Stimulated activated CD8-positive, alpha-beta memory T cell treated with anti-CD3 and anti-CD28 coated beads, Interleukin-4, amount 100 ng/mL, for 24 hours (primary cell): ENCODE measurements at places on chromosomes 5 and 9.

GRCh38 chr5:147997486-147997885 lies 66.3 kb upstream of the SPINK5 start:
- DNase-seq = no peak

- DNase-seq = no peak
Measured at GRCh38 chr5:37028910-37029309, 152.3 kb downstream of the NIPBL start.

DNA sequence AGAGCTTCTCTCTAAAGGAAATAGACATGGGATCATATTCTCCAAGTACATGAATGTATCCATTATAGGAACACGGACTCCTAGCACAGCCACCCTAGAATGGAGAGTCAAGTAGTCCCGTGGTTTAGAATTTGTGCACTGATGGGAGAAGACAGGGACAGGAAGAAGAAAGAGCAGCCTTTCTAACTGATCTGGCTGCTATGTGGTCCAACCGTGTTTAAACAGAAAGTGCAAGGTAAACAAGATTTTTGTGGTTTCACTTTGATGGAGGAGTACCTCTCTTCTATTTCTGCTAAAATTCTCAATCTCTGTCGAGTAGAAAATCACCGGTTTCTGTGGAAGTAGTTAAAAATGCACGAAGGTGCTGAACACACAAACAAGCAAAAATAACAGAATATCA lies 171.3 kb downstream of the ST8SIA4 start:
- DNase-seq = no peak

DNA sequence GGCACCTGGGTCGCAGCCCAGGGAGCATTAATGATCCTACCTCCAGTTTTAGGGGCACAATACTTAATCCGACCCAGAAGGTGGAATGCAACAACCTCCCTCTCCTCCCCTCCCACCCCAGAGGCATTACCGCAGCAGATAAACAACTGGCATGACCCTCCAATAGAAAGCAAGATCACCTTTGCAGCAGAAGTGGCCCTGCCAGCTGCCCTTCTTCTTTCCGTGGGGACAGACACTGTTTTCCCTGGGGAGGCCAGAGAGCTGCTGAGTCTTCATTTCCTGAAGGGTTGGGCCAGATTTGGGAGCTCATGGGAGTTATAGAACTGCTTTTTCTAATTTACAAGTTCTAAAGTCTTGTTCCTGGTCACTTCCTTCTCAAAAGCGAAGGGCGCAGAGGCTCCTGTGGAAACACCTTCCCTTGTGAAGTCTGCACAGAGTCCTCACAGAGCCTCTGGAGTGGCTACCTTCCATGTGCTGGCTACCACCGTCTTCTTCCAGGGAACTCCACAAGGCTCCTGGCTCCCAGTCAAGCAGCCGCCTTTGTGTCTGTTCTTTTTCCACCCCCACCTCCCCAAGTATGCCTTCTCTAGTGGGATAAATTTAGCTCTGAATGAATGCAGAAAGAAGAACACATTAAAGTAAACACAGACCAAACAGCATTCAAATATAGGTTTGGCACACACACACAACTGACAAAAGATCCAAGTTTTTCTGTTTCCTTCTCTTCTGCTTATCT lies 8.0 kb upstream of the PALM2AKAP2 start:
- no peak for DNase-seq

DNA sequence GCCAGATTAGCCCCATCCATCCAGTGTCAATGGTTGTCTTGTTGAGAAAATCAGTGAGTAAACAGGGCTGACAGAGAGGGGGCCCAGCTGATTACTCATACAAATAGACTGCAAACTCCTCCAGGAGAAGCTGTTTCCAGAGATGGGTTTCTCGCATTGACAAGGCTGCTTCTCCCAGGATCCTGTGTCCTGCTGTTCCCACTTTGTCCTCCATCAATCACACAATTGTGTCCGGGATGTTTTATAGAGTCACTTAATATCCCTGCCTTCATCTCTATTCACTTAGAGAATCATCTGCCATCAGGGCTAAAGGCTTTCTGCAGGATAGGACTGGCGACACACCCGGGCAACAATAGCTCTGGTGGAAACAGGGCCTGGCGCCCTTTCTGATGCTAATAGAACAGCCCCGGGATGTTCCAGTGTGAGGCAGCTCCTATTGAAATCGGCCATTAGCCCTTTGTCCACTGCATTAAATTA lies 71.7 kb upstream of the TBCA start:
- DNase-seq = no peak
